NCI-H2081 treated with DMSO at 0.1 percent for 48 hours (cell line): ENCODE measurements at places on chromosomes 1 and 21.
A peak's percentile ranks its signal among the peaks of the same experiment; 100 is the strongest.

DNA sequence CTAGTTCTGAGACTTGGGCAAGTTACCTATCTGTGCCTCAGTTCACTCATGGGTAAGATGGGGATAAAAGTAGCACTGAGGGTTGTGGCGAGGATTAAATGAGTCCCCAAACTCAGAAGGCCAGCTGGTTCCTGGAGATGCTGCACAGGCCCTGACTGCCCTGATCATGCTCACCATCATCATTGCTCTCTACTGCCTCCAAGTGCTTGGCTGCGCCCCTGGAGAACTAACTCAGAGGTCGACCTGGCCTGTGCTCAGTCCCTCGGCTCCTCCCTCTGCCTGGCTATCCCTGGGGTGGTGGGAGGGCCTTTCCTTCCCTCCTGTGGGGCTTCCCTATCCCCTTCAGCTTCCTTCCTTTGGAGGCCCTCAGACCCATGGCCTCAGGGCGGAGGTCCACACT is 5.6 kb downstream of the SLC5A9 start:
- no peak for DNase-seq

- DNase-seq = no peak
These were observed 13.4 kb upstream of the TTC22 start for GRCh38 chr1:54814571-54814970.

GRCh38 chr1:77975907-77976306 is 3.0 kb downstream of the FUBP1 start:
- no peak for DNase-seq

GRCh38 chr1:206863266-206863665 is 2.2 kb upstream of the IL20 start:
- DNase-seq = no peak

- no peak for DNase-seq
These were observed 26.2 kb downstream of the EXTL2 start for GRCh38 chr1:100868364-100868995.

GRCh38 chr1:26922901-26923300 is 1.4 kb downstream of the NUDC start:
- no peak for DNase-seq

DNA sequence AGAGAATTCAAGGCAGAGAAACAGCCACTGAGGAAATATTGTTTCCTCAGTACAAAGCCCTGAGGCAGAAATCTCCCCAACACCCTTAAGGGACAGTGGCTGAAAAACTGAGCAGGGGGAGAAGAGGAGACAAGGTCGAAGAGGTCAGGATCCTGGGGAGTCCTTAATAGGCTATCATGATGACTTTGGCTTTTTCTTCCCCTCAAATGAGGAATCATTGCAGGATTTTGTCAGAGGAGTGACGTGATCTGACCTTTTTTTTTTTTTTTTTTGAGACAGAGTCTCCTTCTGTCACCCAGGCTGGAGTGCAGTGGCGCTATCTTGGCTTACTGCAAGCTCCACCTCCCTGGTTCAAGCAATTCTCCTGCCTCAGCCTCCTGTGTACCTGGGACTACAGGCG is 10.2 kb downstream of the MAP7D1 start:
- DNase-seq = no peak

DNA sequence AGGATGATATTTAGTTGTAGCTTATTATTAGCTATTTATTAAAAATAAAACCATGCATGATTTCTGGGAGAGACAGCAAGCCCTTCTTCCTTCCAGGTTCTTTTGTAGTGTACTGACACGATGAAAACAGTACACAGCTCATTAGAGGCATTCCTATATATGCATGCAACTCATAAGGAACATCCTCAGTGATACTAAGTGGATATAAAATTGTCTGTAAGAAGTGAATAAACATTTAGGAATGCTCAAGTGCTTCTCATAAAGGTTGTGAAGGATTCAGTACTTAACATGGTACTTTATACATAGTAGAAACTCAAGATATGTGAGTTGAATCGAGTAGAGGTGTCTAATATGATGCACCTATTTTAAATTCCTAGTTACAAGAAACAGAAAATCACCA is 287.7 kb downstream of the SDCCAG8 start:
- no peak for DNase-seq

DNA sequence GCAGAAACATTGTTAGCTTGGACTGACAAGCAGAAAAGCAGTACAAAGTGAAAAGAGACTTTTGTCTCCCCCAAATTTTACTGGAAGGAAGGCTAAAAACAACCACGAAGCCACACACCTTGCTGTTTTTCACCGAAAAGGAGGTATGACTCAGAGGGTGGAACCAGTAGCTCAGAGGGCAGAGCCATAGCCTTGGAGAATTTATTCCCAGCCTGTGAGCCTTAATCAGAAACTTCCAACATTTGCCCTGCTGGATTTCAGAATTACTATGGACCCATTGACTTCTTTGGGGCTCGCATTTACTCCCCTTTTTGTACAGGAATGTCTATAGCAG is 32.0 kb downstream of the RPS6KC1 start:
- DNase-seq = no peak

DNA sequence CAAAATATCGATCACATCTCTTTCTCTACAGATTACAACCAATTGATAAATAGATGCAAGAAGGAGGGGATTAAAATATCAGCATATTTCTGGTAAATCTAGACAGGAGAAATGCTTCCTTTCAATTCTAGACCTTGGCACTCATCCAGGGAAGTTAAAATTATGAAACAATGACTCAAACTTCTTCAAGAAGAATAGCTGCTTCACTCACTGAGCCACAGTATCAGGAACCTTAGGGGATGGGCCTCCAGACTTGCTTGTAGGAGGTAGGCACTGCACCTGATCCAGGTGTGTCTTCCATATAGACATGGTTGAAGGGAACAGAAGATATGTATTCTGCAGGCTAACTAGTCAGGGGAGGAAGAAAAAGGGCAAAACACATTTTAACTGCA is 9.8 kb downstream of the SLAMF7 start:
- no peak for DNase-seq

- no peak for DNase-seq
These were observed 5.9 kb downstream of the NRIP1 start for GRCh38 chr21:15058854-15059263.

DNA sequence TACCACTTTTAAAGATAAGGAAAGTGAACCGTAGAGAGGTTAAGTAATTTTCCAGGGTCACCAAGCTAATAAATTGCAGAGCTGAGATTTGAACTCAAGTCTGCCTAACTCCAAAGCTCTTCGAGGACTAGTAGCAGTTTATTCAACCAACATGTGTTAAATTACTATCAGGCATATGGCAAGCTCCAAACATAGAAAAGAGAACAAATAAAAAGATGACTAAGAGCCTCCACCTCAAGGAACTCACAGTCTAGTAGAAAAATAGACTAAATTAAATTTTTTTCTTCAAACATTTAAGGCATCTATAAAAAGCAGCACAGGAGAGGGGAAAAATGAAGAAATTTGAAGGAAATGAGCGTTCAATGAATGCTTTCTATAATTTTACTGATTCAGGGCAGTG is 22.2 kb downstream of the SLC9C2 start:
- DNase-seq = no peak

DNA sequence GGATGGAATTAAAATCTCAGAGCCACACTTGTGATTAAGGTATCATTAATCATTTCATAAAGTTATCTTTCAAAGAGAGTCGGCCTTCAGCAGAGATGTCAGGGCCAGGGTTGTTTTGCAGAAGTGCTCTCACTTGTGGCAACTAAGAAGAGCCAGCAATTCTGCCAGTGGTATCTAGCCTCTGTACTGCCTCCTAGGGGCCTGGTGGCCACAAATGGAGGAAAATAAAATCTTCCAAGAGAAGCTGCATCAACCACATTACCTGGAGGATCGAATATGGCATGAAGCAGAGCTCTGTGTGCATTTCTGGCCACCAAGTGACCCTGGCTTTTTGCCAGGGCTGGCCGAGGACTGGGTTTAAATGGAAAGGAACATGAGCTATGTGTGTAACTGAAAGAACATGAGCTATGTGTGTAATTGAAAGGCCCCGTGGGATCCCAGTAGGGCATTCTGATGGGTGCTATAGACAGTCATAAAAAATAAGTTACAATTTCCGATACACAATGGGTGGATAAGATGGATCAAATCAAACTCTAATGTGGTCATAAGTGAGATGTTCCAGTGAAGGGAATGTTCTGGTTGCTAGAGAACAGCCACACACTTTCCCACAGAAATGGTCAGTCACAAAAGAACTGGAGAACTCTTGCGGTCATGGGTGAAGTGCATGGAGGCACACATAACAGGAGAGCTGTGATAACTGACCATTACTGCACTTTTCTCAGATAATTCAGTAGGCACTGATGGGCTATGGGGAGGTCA is 335.8 kb downstream of the CAMTA1 start:
- no peak for DNase-seq

DNA sequence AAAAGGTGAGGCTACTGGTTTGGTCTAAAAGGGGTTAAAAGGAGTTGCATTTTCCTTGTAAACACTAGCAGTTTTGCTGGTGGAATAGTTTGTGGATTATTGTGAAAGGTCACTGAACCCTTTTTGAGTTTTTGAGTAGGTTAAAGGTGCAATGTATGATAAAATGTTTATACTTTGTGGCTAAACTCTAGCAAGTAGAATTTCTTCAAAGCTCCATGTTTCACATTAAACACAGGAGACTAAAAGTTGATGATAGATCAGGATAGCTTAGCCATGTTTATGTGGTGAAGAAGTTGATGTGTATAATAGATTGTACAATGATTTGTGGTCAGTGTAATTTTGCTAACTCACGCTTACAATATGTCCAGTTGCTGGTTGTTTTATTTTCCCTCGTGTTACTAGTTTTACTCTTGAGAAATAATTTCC is 13.1 kb downstream of the ZNF326 start:
- no peak for DNase-seq

GRCh38 chr1:241215683-241216082 is 141.3 kb downstream of the RGS7 start:
- no peak for DNase-seq

DNA sequence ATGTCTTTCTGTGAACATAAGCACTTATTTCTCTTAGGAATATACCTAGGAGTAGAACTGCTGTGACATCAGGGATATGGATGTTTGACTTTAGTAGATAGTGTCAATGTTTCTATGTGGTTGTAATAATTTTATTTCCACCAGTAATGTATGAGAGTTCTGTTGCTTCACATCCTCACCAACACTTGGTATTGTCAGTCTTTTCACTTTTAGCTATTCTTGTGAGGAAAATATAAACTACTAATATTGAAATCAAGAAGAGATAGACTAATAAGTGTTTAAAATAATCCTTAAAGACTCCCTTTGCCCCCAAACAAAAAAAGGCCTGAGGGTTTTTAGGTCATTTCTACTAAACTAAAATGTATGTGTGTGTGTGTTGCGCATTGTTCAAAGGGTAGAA is 2.7 kb upstream of the DMAP1 start:
- DNase-seq = no peak

- no peak for DNase-seq
These were observed 238.8 kb downstream of the NCAM2 start for GRCh38 chr21:21236996-21237395.

- DNase-seq = peak; percentile 7
These were observed 85.0 kb downstream of the PCP4 start for GRCh38 chr21:39952265-39952664.
